ENCODE measurements at places on chromosomes 5 and 9.

GRCh38 chr5:138180183-138180782, 1.4 kb downstream of the KIF20A start:
- DNase-seq: peak; percentile 22

GRCh38 chr9:88178641-88179040, 40.4 kb upstream of the SPATA31C2 start:
- no peak for DNase-seq

GRCh38 chr5:174159327-174160114, 114.0 kb downstream of the NSG2 start:
- DNase-seq: no peak

DNA sequence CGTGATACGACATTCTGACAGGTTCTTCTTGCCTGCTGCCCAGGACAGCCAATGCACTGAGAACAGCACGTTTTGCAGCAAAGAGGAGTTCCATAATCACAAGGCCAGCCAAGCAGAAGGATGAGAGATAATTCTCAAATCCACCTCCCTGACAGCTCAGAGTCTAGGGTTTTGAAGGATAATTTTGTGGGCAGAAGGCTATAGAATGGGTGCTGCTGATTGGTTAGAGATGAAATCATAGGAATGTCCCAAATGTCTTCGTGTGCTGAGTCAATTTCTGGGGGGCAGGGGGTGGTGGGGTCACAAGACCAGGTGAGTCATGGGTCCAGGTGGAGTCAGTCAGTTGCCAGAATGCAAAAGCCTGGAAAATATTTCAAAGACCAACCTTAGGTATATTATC, 175.5 kb upstream of the SLC30A5 start:
- DNase-seq: no peak

DNA sequence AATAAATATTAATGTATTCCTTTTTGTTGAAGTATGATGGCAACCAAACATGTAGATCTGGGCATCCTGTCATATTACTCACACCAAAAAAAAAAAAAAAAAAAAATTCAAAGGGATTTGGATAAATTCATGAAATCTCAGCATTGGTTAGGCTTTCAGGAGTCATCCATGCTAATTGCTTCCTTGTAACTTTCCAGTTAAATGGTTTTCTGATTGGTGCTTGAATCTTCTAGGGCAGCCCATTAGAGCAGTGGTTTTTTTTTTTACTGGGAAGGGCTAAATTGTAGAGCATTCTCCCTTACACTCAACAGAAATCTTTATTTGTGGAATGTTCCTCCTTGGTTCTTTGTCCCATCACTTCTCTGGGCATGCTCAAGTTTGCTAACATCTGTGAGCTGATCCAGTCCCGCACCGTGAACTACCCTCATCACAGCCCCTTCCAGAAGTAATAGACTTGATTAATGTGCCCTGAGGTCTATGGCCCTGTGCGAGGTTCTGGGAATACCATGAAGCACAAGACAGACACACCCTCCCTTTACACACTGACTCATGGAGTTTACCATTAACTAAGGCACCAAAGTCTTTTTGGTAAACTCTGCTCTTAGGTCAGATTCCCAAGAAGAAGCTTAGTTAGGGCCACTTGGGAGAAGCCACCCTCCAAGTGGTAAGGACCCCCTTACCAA, 56.0 kb downstream of the RGS3 start:
- peak; percentile 34 for DNase-seq

DNA sequence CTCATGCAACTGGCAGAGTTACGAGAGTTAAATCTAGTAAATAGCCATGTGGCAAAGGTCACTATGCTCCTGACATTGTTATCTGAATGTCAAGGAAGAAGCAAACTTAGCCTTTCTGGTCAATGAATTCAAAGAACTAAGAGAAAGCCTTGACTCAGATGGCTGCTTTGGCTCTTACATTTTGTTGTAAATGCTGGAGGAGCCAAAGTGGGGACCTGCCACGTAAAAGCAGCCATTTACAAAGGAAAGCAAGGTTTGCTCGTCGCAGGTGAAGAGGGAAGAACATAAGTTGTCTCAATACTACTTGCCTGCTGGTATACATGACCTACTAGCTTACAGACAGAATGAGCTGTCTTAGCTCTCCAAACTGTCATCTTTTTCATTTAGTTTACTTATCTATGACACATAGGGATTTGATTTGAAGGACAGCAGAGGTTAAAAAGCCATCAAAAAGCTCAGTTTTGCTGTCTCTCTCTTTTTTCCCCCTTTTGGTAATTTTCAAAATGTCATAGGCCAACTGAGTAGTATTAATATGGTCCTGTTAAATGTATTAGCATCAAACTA, 1052.8 kb upstream of the DMAC1 start:
- no peak for DNase-seq

DNA sequence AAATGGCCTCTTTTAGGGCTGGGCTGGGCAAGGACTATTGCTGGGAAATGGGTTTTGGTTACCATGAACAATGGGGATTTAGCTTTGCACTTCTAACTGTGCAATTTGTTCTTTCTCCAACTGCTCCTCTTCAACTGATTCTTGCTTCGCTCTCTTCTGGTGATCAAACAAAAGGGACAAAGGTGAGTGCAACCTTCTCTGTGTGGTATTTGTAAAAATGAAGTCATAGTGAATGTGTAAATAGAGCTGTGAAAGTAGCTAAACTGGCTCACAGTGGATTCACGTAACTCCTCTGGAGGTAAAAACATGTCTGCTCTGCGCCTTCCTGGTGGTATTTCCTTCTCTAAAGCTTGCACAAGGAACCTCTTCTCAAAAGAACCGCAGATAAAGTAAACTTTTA, 20.9 kb upstream of the SPINK14 start:
- DNase-seq: peak; percentile 39

DNA sequence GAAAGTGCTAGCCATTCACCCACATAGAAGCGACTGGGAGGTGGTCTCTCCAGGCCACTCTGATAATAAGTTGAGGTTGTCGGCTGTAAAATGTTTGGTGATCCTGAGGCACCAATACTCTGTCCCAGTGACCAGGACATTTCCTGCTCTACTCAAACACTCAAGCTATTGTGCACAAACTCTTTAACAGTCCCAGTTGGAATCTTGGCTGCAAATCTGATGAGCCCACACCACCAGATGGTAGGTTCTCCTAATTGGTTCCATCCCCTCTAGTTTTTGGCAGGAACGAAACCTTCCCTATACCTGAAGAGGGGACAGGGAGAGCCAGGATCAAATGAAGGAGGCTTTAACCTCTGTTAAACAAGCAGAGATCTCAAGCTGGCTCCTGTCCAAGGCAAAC, 14.3 kb downstream of the GRIA1 start:
- no peak for DNase-seq

GRCh38 chr5:54146916-54147315, 163.5 kb downstream of the ARL15 start:
- DNase-seq: no peak

DNA sequence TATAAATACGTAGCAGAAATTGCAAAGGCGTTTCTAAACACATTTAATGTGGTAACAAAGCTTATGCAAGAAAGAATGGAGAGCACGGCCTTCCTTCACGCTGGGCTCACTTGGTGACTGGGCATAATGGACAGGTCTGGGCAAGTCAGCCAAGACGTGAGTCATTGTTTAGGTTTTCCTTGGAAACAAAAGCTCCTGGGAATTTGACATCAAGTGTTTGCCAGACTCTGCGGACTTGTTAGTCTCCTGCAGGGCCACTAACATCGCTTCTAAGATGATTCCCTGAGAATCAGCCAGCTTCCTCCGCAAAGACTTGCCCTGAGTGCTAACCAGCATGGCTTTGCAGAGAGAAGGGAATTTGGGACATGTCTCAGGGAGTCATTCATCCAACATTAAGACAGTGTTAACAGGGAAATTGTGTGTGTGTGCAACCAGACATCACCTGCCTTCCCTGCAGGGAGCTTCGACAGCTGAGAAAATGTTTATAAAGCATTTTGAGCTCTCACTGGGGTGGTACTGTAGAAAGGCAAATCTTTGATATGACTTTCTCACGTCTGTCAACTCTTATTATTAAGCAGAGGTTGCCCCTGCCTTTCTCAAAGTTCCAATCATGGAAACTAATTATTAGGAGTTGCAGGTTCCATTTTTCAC, 182.5 kb downstream of the NTRK2 start:
- DNase-seq: no peak

- peak; percentile 31 for DNase-seq
Measured at GRCh38 chr5:56123531-56124243, 109.4 kb downstream of the ANKRD55 start.
